Stimulated activated CD8-positive, alpha-beta memory T cell treated with anti-CD3 and anti-CD28 coated beads, Interleukin-15, amount 100 ng/mL, for 24 hours (primary cell): ENCODE measurements at places on chromosomes 4 and X.

- DNase-seq: no peak
Measured at GRCh38 chrX:112830540-112830939, 10.1 kb downstream of the AMOT start.

GRCh38 chr4:41791557-41791956 lies 43.0 kb upstream of the PHOX2B start:
- no peak for DNase-seq

DNA sequence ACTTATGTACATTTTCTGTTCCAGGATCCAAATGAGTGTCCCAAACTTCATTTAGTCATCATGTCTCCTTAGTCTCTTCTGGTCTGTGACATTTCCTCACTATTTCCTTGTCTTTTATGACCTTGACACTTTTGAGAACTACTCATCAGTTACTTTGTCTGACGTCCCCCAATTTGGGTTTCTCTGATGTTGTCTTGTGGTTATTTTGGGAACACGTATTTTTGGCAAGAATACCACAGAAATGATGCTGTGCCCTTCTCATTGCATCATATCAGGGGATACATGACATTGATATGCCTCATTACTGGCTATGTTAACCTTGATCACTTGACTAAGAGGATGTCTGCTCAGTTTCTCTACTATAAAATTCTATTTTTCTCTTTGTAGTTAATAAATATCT lies 308.8 kb downstream of the ZNF674 start:
- DNase-seq: no peak

DNA sequence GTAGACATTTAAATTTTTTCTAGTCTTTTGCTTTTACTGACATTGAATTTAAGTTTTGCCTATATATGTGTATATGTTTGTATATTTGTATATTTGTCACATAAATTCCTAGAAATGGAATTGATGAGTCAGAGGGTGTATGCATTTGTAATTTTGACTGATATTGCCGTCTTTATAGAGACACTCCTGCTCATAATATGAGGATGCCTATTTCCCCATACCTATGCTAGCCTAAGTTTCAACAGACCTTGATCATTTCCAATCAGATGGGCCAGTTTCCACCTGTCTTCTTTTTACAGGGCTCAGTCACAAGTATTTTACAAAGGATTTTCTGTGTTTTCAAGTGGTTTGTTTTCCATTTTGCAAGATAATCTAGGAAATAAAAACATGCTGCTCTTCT lies 10.8 kb downstream of the PDLIM5 start:
- no peak for DNase-seq

DNA sequence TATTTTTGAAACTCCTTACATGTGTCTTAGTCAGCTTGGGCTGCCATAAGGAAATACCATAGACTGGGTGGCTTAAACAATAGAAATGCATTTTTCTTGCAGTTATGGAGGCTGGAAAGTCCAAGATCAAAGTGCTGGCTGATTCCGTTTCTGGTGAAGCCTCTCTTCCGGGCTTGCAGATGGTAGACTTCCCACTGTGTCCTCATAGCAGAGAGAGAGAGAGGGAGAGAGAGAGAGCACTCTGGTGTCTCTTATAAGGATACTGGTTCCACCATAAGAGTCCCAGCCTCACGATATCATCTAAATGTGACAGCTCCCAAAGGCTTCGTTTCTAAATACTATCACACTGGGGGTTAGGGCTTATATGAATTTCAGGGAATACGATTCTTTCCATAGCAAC lies 39.7 kb downstream of the ENPEP start:
- DNase-seq: no peak

DNA sequence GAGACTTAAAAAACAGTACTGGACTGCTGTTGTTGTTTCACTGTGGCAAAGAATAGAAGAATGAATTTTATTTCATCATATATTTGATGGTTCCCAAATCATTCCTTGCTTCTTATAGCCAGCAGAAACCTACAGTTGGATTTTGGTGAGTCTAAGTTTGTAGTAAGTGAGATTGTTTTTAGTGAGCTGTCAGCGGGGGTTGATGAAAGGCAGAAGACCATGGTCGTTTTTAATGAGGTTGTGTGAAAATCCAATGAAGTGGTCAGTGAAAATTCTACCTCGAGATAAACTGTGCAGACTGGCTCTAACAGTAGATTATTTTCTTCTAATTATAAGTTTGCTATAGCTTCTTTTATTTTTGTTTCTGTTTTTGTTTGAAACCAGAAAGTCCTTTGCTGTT lies 36.2 kb downstream of the ANAPC4 start:
- DNase-seq: no peak

DNA sequence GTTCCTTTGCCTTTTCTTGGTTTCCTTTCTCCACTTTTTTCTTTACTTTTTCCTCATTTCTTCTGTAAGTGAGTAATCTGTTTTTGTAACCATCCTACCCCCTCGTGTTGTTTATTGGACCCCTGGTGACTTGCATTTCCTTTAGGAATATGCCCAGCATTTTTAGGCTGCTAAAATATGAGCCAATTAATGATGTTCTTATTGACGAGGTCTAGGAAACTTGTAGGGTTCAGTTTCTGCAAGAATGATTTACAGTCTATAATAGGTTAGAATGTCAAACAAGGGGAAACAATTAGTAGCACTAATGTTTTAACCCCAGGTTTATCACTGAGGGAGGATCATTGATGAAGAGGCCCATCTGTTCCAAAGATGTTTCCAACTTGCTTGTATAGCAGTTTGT lies 79.0 kb downstream of the CPE start:
- no peak for DNase-seq

DNA sequence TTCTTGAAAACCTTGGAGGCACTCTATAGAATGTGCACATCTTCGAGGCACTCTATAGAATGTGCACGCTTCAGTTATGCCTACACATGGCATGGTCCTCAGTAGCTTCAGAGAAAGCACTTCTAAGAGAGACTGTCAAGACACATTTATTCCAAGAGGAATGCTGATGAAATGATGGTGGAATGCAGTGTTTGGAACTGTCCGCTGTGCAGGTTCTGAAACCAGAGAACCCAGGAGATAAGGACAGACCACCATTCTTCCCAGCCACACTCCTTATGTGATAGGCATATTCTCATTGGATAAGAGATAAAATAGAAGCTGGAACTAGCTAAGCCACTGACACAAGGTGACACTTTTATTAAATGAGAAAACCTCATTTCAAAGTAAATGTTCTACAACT lies 263.3 kb downstream of the NLGN4X start:
- no peak for DNase-seq

DNA sequence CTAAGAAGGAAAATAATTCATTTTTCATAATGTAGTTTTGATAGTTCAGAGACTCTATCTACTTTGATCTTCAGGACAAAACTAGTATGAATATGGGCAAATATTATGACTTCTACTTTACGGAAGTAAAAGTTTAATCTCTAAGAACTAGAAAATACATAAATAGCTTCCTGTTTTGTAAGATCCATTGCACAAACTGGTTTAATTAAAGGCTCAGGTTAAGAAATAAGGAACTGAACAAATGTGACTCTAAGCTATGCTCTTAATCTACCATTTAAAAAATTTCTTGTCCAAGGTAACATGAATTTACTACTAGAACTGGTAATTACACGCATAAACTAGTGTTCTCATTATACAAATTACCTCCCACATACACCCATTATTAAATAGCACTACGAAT lies 360.6 kb downstream of the INPP4B start:
- DNase-seq: no peak

- DNase-seq: no peak
Measured at GRCh38 chr4:150598909-150599308, 17.0 kb downstream of the MAB21L2 start.

DNA sequence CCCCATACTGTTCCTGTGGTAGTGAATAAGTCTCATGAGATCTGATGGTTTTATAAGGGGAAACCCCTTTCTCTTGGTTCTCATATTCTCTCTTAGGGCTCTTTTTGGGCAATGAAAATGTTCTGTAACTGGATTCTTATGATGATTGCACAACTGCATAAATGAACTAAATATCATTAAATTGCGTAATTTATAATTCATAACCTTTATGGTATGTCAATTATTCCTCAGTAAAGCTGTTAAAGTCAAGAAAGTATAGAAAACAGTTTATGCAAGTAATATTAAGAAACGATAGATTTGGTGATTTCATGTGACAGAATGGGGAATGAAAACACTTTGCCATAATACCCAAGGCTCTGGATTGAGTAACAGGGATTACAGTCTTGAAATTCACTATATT lies 33.5 kb upstream of the SPANXD start:
- DNase-seq: no peak

DNA sequence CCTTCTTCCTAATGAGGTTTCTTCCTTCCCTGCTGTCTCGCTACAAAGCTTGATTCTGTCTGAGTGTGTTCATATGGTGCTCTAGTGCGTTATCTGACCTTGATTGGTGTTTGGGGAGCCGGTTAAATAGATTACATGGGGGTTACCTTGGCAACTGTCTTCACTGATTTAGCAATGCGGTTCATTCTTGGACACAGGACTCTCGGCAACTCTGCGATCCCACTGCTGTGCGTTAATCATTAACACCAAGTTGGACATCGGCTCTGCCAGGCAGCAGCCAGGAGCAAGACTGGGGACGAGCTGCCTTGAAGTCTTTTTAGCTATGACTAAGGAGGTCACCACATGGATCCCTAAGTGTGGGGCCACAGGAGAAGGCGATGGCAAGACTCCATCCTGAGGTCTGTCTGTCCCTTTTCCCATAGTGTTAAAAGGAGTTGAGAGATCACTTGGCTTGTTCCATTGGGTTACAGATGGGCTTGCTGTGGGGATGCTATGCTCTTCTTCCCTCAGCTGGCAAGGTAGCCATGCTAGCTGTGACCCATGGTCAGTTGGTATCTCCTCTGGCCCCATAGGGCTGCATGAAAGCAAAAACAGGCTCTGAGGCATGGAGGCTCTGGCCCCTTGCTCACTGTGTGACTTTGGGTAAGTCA lies 93.4 kb upstream of the MAMLD1 start:
- DNase-seq: no peak

- DNase-seq: no peak
Measured at GRCh38 chrX:2631743-2632532, 59.2 kb upstream of the CD99 start.

GRCh38 chrX:69365755-69366154 lies 138.4 kb upstream of the NALF2 start:
- no peak for DNase-seq

GRCh38 chr4:149727663-149728062 lies 88.0 kb downstream of the IQCM start:
- DNase-seq: no peak

DNA sequence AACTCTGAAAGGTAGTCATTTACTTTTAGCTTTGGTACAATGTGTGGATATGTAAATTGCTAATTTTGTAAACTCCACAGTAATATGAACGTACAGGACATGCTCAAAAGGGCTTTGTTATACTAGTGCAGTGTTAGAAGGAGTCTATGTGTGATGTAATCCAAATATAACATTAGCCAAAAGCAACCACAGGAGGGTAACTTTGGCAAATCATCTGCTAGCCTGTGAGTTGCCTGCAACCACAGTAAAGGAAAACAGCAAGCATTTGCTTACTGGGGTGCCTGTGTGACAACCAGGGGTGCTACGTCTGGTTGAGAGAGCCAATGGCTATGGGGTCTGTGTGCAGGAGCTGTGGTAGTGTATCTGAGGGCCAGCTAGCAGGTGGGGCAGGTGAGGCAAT lies 245.8 kb downstream of the ADAMTS3 start:
- DNase-seq: no peak

GRCh38 chr4:152050106-152050505 lies 289.3 kb upstream of the GATB start:
- no peak for DNase-seq

DNA sequence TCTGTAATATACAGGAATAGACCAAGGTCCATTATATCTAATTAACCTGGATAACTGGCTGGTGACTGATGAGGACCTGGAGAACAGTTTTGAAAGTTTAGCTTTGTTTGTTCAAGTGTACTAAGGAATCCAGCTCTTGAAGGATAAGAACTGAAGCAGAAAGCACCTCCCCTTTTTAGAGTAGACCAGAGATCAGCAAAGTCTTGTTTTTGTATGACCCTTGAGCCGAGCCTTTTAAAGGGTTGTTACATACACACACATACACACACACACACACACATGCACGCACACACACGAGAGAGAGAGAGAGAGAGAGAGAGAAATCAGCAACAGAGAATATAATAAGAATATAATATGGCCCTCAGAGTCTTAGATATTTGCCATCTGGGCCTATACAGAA lies 13.0 kb downstream of the MOSPD2 start:
- no peak for DNase-seq

DNA sequence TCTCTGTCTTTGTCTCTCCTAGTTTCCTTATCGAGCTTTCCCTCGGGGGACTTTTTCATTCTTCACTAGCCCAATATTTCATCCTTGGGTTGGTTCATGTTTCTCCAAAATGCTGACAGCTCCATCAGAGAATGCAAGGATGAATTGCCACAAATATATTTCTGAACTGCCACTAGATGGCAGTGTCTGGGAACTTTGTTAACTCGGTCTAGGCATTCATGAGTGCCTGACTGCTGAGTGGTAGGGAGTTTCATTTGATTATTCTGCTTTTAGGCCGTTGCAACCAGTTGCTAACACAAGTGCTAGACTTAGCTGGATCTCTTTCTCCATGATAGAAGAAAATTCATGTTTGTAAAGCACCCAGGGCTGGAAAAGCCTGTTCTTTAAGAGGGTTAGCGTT lies 73.5 kb upstream of the RAP2C start:
- no peak for DNase-seq

GRCh38 chrX:76148041-76148665 lies 24.7 kb upstream of the PBDC1 start:
- no peak for DNase-seq

DNA sequence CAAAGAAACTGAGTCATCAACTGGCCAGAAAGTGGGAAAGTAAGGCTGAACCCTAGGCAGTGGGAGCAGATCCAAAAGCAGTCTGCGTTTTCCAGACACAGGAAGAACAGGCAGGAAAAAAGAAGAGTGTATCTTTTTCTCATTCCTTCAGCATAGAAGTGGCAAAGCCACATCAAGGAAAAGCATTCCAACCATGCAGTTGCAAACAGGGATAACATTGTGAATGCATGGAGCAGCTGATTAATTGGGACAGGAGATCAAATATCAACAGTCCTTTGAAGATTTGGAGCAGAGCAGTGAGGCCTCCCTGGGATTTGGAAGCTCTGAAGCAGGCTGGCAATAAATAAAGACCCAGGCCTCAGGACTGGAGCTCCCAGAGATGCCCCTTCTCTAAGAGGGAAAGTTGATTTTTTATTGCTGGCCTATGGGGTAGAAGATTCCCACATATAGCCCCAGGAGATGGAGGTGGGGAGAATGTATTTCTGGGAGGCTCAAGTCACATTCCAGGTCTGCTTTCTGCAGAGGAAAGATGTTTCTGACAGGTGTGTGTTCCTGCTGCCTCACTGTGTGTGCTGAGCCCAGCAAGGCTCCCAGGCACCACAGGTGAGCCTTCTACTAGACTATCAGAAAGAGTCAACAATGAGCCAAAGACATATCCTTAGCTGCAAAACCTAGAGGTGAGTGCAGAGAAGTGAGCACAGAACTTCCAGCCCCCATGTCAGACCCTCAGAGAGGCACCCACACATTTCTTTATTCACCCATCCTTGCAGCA lies 222.5 kb downstream of the RAB28 start:
- no peak for DNase-seq
